ENCODE measurements at places on chromosomes 2 and 18.

- DNase-seq, result no peak
Observed at GRCh38 chr2:185137700-185138099, 539.4 kb downstream of the ZNF804A start.

DNA sequence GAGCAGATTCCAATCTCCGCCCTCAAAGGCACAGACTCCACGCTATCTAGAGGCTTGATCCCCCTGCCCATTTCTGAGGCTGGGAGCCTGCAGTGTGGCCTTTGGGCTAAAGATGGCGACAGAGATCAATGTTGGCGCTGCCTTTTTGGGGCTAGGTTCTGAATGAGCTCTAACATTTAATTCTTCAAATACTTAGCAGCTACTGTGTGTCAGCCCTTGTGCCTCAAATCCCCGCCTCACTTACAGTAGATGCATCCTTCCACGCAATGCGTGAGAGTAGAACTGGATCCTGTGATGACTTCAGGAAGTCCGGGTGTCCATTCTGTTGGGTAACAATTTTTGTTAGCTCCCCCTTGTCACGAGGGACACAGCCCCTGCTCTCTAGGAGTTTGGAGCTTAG is 12.4 kb downstream of the IL1F10 start:
- DNase-seq, result peak; percentile 90

DNA sequence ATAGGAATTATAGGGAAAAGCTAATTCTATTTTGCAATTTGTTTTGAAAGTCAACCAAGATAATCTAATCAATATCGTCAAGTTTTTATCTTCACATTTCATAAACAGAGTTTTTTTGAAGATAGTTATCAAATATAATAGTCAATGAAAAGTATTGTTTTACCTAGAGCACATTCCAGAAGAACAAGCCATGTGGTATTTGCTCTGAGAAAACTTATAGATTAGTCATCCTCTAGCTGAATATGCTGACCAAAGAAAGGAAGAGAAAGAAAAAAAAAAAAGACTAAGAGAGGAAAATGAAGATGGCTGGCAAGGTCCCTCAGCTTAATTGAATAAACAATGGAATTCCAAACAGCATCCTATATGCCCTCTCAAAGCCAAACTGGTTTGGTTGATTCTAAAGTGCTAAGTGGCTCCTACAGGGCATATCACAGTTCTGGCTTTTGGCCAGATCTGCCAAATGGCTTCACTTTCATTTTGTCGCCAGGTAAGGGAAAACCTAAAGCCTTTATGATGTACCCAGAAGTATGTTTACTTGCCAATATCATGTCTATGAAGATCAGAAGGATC is 132.6 kb downstream of the VWC2L start:
- DNase-seq, result no peak

GRCh38 chr18:26648509-26649192 is 100.3 kb upstream of the KCTD1 start:
- DNase-seq, result no peak

DNA sequence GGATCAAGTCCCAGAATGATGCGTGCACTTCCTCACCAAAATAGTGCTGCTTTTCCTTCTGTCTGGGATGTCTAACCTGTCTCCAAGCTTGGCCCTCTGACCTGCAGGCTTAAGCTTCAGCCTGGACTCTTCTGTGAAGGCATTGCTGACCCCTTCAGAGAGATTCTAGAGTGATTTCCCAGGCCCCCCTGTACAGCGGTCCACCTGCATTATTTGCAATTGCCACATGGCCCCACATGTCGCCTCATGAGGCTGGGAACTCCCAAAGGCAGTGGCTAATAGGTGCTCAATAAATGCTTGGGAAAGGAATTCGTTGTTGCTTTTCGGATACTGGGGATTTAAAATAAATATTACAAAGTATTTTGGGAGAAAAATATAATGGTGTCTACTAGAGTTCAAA is 32.3 kb upstream of the MEP1B start:
- DNase-seq, result no peak

GRCh38 chr2:62197925-62198633 is 2.2 kb downstream of the B3GNT2 start:
- DNase-seq, result no peak
